CD4-positive, alpha-beta T cell treated with Interleukin-2 at 100 ng/mL for 4 hours (primary cell): ENCODE measurements at places on chromosomes 2 and 18.

- no peak for DNase-seq
These were observed 8.3 kb upstream of the ADRA2B start for GRCh38 chr2:96124406-96125265.

DNA sequence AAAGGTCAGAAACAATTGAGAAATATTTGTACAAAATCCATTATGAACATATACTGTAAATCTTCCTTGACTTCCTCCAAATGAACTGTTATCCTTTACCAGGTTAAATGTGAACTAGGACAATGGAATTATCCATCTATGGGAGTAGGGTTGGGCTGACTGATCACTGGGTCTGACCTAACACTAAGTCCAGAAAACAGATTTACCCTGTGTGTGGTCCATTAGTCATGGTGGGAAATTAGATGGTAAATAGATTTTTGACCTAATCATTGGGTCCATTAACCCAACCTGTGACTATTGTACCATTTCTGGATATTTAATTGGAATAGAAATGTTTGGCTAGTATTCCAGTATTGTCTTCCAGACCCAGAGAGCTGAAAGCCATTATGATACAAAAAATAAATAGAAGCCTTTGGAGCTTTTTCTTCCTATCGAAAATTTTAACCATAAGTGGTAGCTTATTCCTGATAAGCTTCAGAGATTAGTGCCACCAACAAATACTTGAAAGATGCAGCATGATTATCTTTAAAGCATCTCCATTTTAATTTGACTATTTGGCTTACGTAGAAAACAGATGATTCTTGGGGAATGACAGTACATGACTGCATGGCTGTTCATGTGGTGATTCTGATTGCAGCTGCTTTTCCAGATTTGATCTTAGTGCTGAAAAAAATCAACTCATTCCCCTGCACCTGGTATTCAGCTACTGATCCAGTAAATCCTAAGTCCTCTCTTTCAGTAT, 703.2 kb upstream of the FSHR start:
- DNase-seq: no peak

GRCh38 chr2:119290859-119291587, 67.4 kb downstream of the STEAP3 start:
- DNase-seq: no peak

- no peak for DNase-seq
These were observed 675 bp downstream of the FZD5 start for GRCh38 chr2:207768866-207769596.

- DNase-seq: no peak
These were observed 466.0 kb downstream of the PTH2R start for GRCh38 chr2:208872591-208872990.

- DNase-seq: no peak
These were observed 75.6 kb downstream of the C1QL2 start for GRCh38 chr2:119082821-119083400.

GRCh38 chr2:236593531-236593930, 23.9 kb downstream of the ACKR3 start:
- no peak for DNase-seq

DNA sequence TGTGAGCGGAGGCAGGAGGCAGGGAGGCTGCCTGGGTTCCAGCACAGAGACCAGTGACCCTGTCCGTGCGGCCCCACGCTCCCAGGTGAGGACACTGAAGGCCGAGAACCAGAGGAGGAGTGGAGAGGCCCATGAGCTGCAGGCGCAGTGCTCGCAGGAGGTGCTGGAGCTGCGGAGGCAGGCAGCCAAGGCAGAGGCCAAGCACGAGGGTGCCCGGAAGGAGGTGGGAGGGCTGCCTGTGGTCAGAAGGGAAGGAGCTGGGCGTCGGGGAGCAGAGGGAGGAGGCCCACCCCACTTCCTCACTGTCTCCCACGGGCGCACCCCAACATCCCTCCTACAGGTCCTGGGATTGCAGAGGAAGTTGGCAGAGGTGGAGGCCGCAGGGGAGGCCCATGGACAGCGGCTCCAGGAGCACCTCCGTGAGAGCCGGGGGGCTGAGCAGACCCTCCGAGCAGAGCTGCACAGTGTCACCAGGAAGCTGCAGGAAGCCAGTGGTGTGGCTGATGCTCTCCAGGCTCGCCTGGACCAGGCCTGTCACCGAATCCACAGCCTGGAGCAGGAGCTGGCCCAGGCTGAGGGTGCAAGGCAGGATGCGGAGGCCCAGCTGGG, 33.0 kb upstream of the SNED1 start:
- DNase-seq: no peak

GRCh38 chr2:156896294-156896693, 361.2 kb upstream of the GALNT5 start:
- DNase-seq: no peak

- no peak for DNase-seq
These were observed 159.7 kb downstream of the NAPG start for GRCh38 chr18:10685484-10685883.
